ENCODE measurements at places on chromosomes 2 and 18.

DNA sequence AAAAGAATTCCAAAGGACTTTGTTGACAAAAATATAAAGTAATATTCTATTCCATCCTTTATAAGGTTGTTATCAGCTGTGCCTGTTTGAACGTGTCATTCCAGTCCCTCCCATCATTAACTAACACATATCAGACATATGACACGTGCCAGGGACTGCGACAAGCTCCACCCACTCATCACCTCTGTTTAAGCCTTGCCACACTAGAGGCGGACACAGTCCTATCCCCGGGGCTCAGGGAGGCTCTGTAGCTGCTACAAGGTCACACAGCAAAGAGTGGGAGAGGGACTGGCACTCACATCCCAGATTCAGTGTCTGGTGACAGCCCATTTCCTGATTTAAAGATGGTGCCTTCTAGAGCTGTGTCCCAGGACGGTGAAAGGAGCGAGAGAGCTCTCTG, 30.0 kb downstream of the TBC1D8 start:
- no peak for DNase-seq

- DNase-seq: no peak
These were observed 27.1 kb upstream of the LBH start for GRCh38 chr2:30204281-30204680.

DNA sequence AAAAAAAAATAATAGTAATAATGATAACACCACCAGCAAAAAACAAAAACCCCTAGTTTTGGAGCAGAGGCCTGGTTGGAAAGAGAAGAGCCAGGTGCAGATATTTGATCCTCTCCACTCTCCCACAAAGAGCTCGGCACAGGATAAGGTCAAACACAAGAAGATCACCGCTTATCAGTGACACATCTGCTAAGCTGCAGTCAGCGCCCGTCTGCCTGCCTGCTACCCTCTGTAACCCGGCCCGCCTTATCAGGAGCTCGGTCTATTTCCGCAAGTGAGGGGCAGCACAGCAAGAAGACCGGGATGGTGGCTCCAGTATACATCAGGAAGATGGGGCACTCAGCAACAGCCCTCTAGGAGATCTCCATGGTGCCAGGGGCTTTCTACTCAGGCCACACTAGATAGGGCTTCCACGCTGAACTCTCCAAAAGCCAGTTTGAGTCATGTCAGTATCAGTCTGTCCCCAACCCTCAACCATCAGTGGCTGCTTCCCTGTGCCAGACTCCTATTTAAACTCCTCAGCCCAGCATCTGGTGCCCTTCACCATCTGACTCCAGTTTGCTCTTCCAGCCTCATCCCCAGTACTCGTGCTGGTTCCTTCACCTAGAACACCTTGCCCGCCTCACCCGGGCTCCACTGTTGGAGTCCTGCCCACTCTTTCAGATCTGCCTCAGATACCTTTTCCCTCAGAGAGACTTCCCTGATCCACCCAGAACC, 67.3 kb upstream of the PPP1CB start:
- DNase-seq: no peak

DNA sequence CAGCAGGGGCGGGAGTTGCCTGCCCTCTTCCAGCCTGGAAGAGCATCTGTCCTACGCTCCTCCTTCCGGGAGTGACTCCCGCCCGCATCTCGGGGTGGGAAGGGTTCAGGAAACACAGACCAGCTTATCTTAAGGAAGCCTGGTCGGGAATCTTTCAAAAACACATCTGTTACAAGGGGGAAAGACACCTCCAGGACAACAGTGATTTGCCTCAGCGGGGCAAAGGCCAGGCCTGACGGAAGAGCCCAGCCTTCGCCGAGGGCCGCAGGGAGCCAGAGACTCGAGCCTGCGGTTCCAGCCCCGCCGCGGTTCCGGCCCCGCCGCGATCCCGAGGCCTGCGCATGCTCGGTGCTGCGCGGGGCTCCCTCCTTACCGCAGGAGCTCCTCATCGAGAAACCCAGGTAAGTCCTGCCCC, 38.1 kb upstream of the TGIF1 start:
- no peak for DNase-seq

Data from NCI-H774 (cell line).